ENCODE measurements at places on chromosomes 6 and 20.

DNA sequence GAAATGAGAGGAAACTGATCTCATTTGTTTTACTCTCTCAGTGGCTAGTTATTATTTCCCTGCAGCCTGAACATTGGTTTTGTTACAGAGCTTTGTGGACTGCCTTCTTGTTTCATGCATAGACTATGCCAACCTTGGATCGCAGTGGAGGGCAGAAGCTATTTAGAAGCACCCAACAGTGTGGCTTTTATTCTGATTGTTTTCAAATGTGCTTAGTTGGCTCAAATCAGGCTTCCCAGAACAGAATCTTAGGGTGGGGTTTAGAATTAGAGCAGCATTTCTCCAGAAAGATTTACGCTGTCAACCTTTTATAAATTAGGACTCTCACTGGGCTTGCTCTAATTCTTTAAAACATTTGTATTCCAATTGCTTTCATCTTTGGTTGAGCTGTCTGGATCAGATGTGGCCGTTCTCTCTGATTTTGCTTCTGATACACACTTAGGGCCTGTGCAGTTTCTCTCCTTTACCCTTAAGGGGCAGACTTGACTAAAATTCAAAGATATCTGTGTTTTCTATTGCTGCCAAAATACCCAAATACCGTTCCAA, 210.3 kb downstream of the BCKDHB start:
- DNase-seq: no peak

GRCh38 chr6:154542747-154543146, 32.3 kb upstream of the CNKSR3 start:
- no peak for DNase-seq

- DNase-seq: no peak
These were observed 29.0 kb downstream of the PDYN start for GRCh38 chr20:1964659-1965405.

- no peak for DNase-seq
These were observed 129.8 kb downstream of the TPBG start for GRCh38 chr6:82493467-82493866.
